ENCODE measurements at places on chromosomes 13 and 19. TPM values are rescaled to one million over a fixed set of nuclear protein-coding genes. Genes with fewer than 3 reads are reported as not detected.

DNA sequence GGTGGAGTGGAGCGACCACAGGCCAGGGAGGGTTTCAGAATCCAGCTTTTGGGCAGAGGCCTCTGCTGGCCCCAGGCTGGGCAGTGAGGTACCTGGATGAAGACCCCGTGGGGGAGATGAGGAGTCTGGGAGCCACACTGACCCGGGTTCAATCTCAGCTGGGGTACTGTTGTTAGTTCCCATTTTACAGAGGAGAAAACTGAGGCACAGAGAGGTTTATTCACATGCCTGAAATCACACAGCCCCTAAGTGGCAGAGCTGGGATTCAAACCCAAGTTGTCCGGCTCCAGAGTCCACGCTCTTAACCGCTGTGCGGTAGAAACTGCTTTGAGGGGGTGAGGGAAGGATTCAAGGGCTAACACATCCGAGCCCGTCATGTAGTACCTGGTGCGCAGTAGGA lies 45.0 kb downstream of the MYH14 start:
- DNase-seq: no peak

CBY2 gene
- polyA plus RNA-seq: not detected

PGLYRP2 gene
- polyA plus RNA-seq: not detected

GRCh38 chr13:25330541-25330940 lies 29.1 kb downstream of the NUP58 start:
- DNase-seq: no peak

ZNF415 gene
- 2.2 TPM for polyA plus RNA-seq

LILRA1 gene
- not detected for polyA plus RNA-seq

- DNase-seq: no peak
Measured at GRCh38 chr13:98286799-98287198, 109.7 kb upstream of the RNF113B start.

KLK13 gene
- 0.12 TPM for polyA plus RNA-seq

DNA sequence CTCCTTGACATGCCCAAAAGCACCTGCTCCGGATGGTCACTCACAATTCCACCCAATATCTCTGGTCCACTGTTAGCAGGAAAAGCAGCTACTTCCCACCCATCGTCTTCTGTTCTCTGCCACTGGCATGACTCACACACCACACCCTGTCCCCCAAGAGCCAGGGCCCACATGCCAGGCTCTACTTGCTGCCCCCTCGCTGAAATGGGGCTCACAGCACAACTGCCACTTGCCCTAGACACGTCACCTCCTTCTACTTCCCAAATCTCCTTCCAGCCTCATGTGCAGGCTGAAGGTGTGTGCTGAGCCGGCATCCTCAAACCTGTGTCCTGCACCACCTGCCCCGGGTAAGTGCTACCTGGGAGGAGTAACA lies 65.0 kb downstream of the TBC1D4 start:
- no peak for DNase-seq

ALOX5AP gene
- polyA plus RNA-seq: 0.66 TPM

DNA sequence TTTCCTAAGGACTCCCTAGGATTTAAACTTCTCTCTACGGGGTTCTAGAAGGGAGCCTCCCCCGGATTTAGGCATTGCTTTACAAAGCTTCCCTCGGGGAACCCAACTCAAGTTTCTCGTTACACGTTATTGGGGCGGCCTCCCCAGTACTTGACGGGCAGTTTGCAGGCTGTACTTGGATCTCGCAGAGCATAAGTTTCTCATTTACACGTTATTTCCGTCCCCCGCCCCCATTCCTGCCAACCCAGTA lies 584 bp downstream of the SMG9 start:
- DNase-seq: no peak

GZMM gene
- polyA plus RNA-seq: not detected

- DNase-seq: no peak
Measured at GRCh38 chr13:40381935-40382764, 284.3 kb downstream of the FOXO1 start.

GRCh38 chr13:97386801-97387484 lies 47.0 kb upstream of the RAP2A start:
- DNase-seq: no peak
